ENCODE measurements at places on chromosomes 1 and 21.

DNA sequence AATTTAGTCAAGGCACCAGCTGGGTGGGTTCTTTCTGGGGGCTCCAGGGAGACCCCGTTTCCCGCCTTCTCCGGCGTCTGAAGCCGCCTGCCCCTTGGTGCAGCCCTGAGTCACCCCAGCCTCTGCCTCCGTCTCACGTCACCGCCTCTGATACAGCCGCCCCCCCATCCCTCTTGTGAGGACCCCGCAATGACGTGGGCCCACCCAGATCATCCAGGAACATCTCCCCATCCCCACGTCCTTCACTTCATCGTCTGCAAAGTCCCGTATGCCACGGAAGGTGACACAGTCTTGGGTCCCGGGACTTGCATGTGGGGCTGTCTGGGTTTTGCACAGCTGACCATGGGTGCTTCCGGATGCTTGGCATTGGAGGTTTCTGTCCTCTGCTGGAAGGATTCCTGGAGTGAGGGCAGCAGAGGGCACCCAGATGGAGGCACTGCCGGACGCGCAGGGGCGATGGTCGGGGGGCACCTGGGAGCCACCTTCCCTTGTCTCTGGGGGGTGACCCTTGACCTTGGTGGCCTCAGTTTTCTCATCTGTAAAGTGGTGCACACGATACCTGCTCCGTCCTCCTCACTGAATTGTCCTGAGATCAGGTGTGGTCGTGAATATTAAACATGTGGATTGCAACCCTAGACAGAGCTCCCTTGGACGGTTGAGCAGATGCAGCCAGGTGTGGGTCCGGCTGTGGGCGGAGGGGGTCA lies 58.8 kb downstream of the PRKCZ start:
- DNase-seq, result no peak

DNA sequence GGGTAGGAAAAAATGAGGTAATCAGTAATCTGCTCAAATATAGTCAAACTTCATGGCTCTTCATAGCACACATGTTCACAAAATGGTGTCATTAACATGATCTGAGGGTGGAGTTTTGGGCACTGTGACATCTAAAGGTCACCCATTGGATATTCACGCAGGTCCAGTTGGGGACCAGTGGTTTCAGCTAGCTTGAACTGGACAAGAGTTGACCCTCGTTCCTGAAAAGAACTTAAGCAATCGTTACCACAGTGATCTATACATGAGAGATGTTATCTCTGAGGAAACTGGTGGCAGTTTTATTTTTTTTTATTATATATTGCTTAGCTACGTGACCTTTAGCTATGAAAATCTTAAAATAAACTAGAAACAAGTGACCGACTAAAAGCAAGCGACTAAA lies 3.0 kb upstream of the OR2C3 start:
- DNase-seq, result no peak

- DNase-seq, result no peak
These were observed 184.1 kb upstream of the RNPC3 start for GRCh38 chr1:103341377-103341880.

DNA sequence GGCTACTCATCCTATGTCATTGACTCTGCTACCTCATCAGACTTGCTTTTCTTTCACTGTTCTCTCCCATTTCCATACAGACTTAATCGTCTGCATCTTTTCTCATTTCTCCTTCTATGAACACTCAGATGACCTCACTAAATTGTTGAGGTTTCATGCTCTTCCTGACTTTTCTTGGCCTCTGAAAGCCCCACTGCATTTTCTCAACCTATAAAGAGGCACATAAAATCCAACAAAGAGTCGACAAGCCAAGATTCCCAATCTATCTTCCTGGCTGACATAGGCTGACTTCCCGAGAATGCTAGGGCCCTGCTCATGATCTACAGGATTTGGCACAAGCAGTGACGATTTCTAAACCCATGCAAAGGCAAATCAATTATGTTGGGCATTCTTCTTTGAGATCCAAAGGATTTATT lies 280.8 kb upstream of the DPYD start:
- no peak for DNase-seq

GRCh38 chr1:34403156-34403555 lies 226.4 kb downstream of the C1orf94 start:
- no peak for DNase-seq

DNA sequence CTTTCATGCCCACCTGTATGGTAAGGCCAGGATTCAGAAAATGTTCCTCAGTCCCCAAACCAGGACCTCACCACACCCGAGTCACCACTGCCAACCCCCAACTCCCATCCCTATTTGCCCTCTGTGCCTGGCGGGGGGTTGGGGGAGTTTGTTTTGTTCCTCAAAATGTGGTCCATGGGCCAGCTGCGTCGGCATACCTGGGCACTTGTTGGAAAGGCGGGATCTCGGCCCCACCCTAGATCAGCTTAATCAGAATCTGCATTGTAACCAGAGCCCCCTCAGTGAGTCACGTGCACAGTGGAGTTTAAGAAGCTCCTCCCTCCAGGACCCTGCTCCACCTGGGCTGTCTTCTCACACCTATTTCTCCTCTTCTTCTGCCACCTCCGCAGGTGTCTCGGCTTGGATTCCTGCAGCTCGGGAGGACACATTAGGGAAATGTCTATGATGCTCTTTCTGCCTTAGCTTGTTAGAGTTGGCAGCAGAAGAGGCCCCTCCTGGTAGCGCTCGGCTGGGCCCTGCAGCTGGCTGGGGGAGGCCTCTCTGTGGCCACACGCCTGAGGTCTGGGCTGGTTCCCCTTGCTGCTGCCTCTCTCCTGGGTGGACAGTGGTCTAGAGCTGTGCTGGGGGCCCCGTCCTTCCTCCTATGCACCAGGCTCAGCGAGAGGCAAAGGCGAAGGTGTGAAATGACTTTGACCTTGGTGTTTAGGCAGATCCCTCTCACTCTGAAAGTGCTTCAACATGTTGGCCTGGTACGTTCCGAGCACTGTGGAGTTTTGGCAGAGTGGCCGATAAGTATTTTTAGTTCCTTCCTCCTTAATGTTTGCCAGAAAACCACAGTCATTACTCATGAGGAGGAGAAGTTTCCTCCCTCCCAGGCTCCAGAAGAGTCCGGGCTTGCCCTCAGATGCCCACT lies 41.8 kb upstream of the CAMTA1 start:
- peak; percentile 57 for DNase-seq

DNA sequence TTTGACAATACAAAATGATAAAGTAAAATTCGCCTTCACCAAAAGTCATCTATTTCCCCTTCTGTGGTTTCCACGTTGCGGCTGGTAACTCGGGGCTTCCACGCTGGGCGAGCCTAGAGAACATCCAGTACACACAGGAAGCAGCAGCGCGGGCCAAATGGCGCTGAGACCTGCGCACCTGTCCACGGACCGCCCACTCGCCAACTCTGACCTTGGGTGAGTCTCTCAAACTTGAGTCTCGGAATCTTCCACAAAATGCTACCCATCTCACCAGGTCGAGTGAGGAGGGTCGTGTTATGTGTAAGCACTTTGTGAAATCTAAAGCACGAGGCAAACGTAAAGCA lies 820 bp upstream of the TTF2 start:
- DNase-seq, result no peak

DNA sequence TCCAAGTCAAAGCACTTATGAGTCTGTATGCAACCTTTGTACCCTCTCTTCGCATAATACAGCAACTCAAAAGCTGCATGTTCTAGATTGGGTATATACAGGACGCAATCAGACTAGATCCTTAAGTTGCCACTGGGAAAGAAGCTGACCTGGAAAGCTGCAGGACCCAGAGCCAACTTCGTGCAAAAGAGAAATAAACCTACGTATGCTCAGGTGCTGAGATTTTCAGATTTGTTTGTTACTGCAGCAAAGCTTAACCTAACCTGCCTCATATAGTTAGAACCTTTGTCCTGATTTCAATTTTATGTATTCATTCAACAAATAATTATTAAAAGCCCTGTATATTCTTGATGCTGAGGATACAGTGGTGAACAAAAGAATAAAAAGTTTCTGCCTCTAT lies 139.7 kb downstream of the SLC30A10 start:
- no peak for DNase-seq

Measured in amniotic stem cell (primary cell).